ENCODE measurements at places on chromosomes 4 and X. TPM values are rescaled to one million over a fixed set of nuclear protein-coding genes. Genes with fewer than 3 reads are reported as not detected.

- DNase-seq = no peak
Measured at GRCh38 chr4:18214411-18215055, 193.0 kb upstream of the LCORL start.

XKRX gene
- total RNA-seq = under 0.01 TPM

DNA sequence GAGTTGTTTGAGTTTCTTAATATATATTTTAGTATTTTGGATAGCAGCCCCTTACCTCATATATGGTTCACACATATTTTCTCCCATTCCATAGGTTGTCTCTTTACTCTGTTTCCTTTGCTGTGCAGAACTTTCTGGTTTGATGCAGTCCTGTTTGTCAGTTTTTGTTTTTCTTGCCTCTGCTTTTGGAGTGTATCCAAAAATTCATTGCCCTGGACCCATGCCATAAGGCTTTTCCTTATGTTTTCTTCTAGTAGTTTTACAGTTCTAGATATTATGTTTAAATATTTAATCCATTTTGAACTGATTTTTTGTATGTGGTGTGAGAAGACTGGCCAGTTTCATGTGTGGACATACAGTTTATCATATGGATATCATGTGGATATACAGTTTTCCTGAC is 58.5 kb upstream of the NUDT6 start:
- DNase-seq = no peak

DNA sequence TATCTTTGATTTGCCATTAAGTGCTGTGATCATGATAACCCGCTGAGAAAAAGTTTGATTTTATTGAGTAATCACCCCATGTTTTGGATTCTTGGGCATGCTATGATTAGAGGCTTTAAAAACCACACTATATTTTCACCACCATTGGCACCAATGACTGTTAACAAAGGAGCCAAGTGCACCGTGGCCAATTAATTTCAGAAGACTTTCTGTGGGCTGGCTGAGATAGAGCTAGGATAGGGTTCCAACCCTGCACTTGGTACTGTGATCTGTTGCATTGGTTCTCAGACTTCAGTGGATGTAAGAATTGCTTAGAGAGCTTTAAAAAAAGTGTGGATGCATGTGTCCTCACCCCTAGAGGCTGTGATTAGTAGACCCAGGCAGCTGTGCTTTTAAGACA is 32.4 kb downstream of the OCRL start:
- no peak for DNase-seq

- DNase-seq = peak; percentile 11
Measured at GRCh38 chr4:130336585-130337217, 1240.7 kb downstream of the C4orf33 start.

DNA sequence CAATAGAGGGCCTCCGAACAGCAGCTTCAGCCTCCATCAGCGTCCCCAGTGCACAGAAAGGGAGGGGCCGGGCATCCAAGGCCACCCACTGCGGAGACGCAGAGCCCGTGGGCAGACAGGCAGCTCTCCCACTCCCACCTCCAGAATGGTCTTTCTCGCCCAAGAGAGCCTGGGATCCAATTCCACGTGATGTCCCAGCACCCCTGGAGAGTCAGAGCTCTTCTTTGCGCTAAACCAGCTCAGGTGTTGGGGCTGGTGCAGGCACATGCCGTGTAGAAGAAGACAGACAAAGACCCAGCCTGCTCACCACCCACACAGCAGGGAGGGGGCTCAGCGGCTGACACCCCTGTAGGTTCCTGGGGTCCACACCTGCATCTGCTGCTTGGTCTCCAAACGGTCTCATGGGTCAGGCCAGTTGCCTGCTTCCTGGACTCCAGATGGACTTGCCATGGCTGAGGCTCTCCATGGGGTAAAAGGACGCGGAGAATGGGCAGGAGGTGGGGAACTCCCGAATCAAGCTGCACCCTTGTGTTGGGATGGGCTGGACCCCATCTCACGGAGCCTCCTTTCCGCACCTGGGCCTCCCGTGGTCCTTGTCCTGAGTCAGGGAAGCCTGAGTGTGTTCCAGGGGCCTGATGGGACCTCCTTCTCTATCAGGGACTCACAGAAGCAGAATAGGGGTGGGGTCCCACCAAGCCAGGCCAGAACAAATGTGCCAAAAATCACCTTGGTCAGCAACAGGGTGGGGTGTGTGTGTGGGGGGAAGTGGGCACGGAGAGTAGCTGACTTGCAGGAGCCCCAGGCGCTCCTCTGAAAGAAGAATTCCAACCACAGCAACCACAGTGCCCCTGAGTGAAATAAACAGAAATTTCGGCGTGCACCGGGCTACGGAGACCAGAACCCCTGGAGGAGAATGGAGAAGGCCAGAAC is 11.6 kb upstream of the ASMTL start:
- no peak for DNase-seq

DNA sequence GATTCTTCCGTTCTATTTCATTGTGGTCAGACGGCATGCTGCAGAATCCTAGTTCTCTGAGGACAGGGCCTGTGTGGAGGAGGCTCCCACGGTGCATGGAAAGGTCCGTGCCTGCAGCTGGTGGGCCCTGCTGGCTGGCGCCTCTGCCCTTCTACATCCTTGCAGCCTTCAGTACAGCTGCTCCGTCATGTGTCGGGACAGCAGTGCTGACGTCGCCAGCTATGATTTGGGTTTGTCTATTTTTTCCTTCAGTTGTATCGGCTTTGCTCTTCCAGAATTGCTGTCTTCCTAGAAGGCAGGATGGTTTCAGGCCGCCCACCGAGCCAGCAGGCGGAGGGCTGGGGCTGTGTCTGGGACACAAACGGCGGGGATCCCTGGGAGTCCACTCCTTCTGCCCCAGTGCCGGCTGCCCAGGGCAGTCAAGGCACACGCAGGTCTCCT is 32.1 kb upstream of the CPLX1 start:
- no peak for DNase-seq

DNA sequence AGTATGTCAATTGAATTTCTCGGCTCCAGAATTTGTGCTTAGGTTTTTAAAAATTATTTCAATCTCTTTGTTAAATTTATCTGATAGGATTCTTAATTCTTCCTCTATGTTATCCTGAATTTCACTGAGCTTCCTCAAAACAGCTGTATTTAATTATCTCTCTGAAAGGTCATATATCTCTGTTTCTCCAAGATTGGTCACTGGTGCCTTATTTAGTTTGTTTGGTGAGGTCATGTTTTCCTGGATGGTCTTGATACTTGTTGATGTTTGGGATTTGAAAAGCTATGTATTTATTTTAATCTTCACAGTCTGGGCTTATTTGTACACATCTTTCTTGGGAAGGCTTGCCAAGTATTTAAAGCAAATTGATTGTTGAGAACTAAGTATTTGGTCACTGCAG is 24.7 kb upstream of the HERC3 start:
- DNase-seq = no peak

- no peak for DNase-seq
Measured at GRCh38 chr4:9979101-9979701, 42.1 kb downstream of the SLC2A9 start.

GRCh38 chr4:48979914-48980579 is 6.0 kb upstream of the CWH43 start:
- DNase-seq = no peak

DNA sequence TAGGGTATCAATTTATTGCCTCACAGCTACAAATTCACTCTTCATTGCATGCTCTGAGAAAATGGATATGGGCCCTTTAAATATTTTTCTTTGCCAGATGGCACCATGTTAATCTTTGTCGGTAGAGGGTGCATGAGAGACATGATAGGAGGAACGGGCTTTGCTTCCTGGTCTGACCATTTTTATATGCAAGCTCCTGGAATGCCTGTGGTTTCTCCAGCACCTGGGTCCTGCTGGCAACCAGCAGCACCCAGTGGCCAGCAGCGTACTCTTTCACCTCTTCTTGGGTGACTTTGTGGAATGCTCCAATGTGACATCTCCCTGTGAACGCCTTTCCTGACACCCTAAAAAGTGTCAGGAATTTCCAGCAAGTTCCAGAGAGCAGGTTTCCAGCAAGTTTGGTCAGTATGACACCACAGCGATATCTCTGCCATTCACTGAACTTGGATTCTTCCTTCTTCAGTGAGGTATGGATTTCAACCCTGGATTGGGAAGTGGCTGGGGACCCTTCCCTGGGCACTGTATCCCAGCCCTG is 140.3 kb upstream of the PGRMC2 start:
- peak; percentile 61 for DNase-seq

MAD2L1 gene
- 9.0 TPM for total RNA-seq

GRCh38 chr4:151087467-151087866 is 12.0 kb upstream of the RPS3A start:
- DNase-seq = no peak

GRCh38 chr4:149521611-149522425 is 293.8 kb downstream of the IQCM start:
- no peak for DNase-seq

DNA sequence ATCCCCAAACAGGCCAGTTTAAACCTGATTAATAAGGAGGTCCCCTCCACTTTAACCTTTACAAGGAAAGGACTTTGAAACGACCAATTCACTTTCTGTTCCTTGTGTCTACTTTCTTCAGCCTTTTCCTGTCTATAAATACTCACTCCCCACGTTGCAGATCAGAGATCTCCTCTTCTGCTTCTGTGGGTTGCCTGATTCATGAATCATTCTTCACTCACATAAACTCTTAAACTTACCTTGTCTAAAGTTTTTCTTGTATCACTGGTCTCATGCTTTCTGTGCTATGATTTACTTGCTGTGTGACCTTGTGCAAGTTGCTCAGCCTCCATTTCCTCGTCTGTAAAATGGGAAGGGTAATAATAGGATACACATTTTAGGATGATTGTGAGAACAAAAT is 236.1 kb downstream of the QDPR start:
- DNase-seq = no peak

KLHL4 gene
- 157 TPM for total RNA-seq

CT47B1 gene
- not detected for total RNA-seq

PLS3 gene
- total RNA-seq = 330 TPM

WDR17 gene
- under 0.01 TPM for total RNA-seq

GRCh38 chrX:15224747-15225146 is 45.1 kb downstream of the ASB9 start:
- no peak for DNase-seq

- no peak for DNase-seq
Measured at GRCh38 chr4:123913598-123913997, 517.0 kb downstream of the SPRY1 start.

FAM47A gene
- total RNA-seq = not detected

DNA sequence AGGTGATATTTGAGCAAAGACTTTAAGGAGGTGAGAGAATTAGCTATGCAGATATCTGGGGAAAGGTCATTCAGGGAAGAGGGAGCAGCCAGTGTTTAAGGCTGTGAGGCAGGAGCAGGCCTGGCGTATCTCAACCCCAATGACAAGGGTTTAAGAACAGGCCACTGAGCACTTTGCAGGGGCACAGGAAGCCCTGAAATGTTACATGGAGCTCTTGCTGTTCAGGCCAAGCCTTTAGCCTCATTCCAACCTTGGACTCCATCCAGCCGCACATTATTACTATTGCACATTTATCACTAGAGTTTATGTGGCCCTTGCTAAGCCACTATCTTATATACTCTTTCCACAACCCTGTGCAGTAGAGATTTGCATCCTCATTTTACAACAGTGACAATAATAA is 114.0 kb downstream of the EFNB1 start:
- DNase-seq = no peak

DNA sequence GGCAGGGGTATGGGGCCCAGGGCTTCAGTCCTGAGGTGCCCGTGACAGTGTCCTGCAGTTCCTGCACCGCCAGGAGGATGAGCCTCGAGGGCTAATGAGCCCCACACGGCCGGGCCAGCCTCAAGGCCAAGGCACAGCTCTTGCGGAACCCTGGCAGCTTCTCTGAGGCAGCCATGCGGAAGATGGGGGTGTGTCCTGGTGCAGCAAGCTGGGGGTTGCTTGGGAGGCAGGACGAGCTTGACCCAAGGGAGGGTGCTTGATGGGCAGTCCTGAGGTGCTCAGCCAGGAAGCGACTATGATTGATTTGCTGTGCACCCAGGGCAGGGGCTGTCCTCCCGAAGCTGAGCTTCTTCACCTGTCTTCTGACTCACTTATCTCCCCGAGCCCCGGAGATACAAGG is 9.1 kb upstream of the FGFR3 start:
- DNase-seq = no peak

DAPP1 gene
- total RNA-seq = not detected

DNA sequence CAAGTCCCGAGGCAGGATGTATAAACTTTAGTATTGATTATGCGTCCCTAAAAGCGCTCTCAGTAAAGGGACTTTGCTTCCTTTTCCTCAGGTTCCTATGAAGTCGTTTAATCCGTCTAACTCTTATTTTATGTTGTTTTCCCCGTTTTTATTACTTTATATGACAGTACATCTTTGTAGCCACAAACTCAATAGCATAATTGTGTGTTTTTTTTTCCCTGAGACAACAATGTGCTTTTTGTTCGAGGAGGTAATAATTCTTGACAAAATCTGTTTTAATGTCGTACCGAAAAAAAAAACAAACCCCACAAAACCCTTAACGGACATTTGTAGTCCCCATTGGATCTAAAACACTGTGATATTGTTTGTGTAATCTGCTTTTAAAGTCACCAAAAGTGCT is 17.9 kb upstream of the PPP2R3B start:
- no peak for DNase-seq

- no peak for DNase-seq
Measured at GRCh38 chrX:31127716-31128115, 55.9 kb upstream of the FTHL17 start.

STATH gene
- not detected for total RNA-seq

DNA sequence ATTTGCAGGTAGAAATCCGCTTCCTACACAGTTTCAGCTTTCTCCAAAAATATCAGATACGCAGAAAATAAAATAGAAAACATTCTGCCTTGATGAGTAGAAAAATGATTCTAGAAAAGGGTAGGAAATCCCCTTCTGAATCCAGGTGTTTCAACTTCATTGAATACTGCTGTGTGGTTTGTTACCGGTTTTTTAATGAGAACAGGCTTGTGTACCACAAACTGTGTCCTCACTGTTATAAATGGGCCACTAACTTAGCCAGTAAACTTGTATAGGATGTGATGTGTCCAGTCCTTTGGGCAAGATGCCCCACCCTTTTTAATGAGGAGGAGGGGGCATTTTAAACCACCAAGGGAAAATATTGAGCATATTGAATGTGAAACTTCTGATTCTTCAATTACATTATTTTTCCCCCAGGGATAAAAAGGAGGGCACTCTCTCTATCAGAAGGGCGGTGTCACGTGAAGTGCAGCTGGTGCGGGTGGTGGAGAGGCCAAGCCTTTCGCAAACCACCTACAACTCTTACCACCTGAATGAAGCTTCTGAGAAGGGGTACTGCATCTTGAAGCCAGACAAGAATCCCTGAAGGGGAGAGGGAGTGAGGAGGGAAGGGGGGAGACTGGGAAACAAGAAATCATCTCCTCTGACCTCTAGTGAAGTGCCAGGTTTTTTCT is 4.5 kb downstream of the CXXC4 start:
- no peak for DNase-seq

GRCh38 chrX:22690116-22690515 is 309.6 kb upstream of the DDX53 start:
- DNase-seq = peak; percentile 3

DNA sequence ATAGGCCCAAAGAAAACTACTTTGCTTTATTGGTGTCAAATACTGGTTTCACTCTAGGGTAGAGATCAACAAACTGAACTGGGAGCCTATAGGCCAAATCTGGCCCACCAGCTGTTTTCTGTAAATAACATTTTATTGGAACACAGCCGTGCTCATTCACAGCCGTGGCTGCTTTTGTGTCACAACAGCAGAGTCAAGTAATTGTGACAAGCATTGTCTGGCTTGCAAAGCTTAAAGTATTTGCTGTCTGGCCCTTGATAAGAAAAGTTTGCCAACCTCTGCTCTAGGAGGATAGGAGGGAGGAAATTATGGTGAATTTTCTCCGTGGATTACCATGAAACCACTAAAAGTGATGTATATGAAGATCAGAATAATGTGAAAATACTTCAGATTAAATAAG is 53.4 kb downstream of the GPAT3 start:
- no peak for DNase-seq

GRCh38 chrX:103756736-103757135 is 19.9 kb upstream of the PLP1 start:
- no peak for DNase-seq

MAGEC2 gene
- total RNA-seq = not detected

All from dermis microvascular lymphatic vessel endothelial cell (primary cell).